Activated CD4-positive, alpha-beta T cell treated with anti-CD3 and anti-CD28 coated beads for 36 hours (primary cell): ENCODE measurements at places on chromosomes 6 and 20.

GRCh38 chr6:39913391-39913916 is 20.8 kb downstream of the MOCS1 start:
- DNase-seq = no peak

- no peak for DNase-seq
Measured at GRCh38 chr6:108806171-108806570, 42.1 kb upstream of the ARMC2 start.

GRCh38 chr6:109379711-109380110 is 2.6 kb downstream of the CD164 start:
- no peak for DNase-seq

- DNase-seq = no peak
Measured at GRCh38 chr20:25624500-25624939, 706 bp upstream of the NANP start.

DNA sequence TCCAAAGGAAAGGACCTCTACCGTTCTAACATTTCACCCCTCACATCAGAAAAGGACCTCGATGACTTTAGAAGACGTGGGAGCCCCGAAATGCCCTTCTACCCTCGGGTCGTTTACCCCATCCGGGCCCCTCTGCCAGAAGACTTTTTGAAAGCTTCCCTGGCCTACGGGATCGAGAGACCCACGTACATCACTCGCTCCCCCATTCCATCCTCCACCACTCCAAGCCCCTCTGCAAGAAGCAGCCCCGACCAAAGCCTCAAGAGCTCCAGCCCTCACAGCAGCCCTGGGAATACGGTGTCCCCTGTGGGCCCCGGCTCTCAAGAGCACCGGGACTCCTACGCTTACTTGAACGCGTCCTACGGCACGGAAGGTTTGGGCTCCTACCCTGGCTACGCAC is 18.8 kb downstream of the PRDM1 start:
- no peak for DNase-seq
